DMS153 (cell line): ENCODE measurements at places on chromosomes 7 and 10.

- DNase-seq: no peak
Measured at GRCh38 chr7:141944811-141945210, 2.0 kb downstream of the CLEC5A start.

DNA sequence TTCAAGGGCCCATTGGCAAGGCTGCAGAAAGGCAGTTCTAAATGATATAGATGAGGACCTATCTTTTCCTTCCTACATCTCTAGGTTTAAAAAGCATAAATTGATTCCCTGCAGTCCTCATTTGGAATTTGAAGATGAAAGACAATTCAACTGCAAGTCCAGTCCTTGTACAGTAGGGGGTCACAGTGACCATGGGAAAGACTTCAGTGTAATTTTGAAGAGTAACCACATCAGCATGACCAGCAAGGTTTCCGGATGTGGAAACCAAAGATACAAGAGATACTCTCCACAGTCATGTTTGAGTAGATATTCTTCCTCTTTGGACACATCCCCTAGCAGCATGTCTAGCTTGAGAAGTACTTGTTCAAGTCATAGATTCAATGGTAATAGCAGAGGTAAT, 539.3 kb upstream of the TEX47 start:
- no peak for DNase-seq

GRCh38 chr10:24039897-24040296, 169.0 kb upstream of the KIAA1217 start:
- no peak for DNase-seq

GRCh38 chr10:122297583-122297982, 26.5 kb downstream of the BTBD16 start:
- no peak for DNase-seq

DNA sequence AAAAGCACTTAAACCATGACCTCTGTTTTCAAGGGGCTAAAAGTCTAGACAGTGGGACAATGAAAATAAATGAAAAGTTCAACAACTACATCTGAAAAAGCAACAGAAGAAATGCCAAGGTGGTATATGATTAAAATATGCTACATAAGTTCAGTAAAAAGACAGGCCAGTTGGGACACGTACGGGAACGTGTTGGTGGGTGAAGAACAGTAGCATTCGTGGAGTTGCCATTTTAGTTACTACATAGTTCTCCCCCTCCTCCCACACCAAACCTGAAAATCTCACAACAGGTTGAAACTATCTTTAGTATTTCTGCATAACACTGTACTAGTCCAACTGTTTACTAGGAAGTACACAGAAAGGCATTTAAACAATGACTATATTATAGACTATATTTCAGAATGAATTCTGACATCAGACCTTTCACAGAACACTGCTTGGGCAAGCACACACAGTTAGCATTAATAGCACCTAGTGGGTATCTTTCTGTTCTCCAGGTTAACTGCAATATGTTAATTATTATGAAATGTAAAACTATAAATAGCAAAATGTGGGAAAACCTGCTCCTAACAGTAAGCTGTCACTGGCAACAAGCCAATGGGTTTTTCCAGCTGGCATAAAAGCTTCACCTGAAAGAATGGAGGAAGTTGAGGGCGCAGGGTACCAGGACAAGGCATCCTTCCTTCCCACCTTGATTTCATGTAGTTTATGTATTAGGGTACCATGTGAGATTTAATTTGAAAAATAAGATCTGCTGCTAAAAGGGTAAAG, 135.0 kb downstream of the STRA8 start:
- DNase-seq: no peak

- DNase-seq: no peak
Measured at GRCh38 chr7:3242398-3242972, 58.6 kb upstream of the SDK1 start.

- no peak for DNase-seq
Measured at GRCh38 chr7:27134392-27134791, 3.8 kb upstream of the HOXA4 start.

DNA sequence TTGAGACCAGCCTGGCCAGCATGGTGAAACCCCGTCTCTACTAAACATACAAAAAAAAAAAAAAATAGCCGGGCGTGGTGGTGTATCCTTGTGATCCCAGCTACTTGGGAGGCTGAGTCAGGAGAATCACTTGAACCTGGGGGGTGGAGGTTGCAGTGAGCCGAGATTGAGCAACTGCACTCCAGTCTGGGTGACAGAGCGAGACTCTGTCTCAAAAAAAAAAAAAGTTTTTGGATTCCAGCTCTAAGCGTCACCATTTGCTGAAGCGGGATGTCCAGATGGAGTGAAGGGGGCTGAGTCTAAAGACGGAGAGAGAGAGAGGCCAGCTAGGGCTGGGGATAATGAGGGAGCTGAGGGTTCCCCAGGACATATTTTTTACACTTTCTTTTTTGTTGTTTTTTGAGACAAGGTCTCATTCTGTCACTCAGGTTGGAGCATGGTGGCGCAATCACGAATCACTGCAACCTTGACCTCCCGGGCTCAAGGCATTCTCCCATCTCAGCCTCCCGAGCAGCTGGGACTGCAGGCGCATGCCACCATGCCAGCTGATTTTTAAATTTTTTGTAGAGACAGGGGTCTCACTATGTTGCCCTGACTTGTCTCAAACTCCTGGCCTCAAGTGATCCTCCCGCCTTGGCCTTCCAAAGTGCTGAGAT, 9.4 kb upstream of the HK1 start:
- no peak for DNase-seq

- DNase-seq: no peak
Measured at GRCh38 chr10:94376865-94377264, 14.1 kb upstream of the NOC3L start.

- peak; percentile 33 for DNase-seq
Measured at GRCh38 chr7:28078036-28078901, 102.3 kb downstream of the JAZF1 start.

DNA sequence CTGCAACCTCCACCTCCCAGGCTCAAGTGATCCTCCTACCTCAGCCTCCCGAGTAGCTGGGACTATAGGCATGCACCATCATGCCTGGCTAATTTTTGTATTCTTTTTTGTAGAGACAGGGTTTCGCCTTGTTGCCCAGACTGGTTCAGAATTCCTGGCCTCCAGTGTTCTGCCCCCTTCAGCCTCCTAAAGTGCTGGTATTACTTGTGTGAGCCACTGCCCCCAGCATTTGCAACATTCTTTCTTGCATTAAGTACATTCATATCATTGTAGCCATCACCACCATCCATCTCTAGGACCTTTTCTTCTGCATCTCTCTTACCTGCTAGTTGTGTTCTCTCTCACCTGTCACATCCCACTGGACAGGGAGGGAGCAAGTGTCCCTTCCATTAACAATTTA, 35.5 kb upstream of the HYAL4 start:
- no peak for DNase-seq

DNA sequence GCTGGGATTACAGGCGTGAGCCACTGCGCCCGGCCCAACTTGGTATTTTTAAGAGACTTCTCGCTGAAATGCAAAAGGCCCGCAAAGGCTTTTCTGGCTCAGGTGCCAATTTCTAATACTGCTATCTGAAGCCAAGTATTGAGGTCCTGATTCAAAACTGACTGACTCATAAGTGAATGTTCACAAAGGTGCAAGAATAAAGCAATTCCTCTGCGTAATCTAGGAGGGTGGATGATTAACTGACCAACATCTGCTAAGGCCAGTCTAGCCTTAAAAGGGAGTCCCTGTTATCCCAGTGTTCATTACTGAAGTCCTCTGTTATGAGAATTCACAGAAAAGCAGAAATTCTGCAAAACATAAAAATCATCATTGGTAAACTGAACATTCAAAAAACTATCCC, 111.4 kb downstream of the SRPK2 start:
- DNase-seq: no peak

DNA sequence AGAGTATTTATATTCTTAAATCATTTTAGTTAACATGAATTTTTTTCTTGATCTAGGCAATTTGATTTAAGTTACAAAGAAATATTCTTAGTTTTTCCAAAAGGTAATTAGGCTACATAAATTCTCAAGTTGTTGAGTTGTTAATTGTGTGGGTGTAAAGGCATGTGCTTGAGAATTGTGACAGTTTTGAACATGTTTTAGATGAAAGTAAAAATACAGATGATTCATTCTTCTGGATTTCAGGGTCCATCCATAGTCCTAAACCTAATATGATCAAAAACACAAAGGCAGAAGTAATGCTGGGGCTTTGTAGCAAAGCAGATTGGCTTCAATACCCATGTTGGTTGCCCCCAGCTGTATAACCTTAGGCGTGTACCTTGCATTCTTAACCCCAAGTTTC, 127.9 kb downstream of the CPED1 start:
- no peak for DNase-seq

DNA sequence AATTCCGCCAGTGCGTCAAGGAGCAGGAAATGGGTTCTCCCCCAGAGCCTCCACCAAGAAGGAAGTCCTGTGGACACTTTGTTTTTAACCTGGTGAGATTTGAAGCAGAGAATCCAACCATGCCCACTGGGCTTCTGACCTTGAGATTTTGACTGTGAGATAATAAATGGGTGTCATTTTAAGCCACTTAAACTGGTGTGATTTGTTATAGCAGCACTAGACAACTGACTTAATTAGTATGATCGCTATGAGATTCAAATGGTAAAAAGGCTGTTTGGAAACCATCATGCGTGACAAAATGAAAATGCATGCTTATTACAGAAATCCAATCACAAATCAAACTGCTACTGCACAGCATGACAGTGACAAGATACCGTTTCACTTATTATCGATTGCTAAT, 98.0 kb downstream of the ADAM12 start:
- DNase-seq: no peak

GRCh38 chr10:117138838-117139580, 939 bp upstream of the VAX1 start:
- no peak for DNase-seq

DNA sequence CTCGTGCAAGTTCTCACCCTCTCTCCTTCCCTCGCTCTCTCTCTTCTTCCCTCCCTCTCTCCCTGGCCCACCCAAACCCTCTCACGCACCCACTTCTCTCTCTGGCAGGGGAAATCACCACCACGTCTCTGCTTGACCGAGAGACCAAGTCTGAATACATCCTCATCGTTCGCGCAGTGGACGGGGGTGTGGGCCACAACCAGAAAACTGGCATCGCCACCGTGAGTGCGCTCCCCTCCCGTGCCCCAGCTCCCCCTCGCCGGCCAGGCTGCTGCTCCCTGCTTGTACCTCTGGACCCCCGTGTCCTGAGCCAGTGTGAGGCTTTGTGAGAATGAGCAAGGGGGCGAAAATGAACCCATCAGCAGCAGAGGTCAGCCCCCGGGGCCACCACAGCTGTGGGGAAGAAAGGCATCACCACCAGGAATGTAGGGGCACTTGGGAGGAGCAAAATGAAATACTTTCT, 25.5 kb downstream of the C10orf105 start:
- DNase-seq: no peak

DNA sequence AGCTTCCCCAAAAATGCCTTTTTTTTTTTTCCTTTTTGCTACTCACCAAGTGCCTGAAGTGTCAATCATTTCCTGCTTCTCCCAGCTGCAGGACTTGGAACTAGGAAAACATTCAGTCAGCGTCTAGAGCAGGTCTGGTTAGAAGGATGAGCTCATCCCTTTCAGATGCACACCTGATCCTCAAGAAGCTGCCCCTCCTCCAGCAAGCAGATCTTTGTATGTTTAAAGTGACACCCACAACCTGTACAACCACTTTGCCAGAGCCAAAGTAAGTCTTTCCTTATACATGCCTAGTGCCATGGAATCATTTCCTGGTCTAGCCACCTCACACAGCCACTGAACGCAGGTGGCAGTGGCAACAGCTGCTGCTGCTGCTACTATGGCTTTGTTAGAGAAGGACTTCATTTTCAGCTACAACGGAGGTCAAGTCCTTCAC, 10.4 kb upstream of the USP54 start:
- peak; percentile 87 for DNase-seq

GRCh38 chr10:103449208-103450144, 2.7 kb downstream of the CALHM2 start:
- DNase-seq: no peak

GRCh38 chr7:102992938-102993717, 80.3 kb downstream of the LRRC17 start:
- DNase-seq: no peak

- no peak for DNase-seq
Measured at GRCh38 chr10:108412323-108412722, 1247.8 kb upstream of the SORCS1 start.

GRCh38 chr7:81138870-81139269, 220.0 kb upstream of the SEMA3C start:
- no peak for DNase-seq

GRCh38 chr7:82122275-82122674, 321.3 kb downstream of the CACNA2D1 start:
- no peak for DNase-seq

DNA sequence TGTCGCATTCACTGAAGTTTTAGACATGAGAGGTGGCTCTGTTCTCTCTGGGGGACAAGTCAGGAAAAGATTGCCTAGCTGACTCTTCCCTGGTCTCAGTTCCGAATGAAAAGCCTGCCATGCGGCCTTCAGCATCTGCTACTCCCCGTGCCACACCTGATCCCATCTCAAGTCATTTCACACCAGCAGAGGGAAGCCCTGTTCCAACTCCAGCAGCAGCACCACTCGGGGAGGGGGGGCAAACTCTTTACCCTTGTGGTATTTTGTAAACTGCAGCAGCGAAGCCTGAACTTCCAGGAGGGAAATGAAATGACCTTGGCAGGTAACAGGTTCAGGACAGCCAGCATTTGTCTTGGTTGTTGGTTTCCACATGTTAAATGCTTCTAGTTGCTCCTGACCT, 13.8 kb downstream of the LRRC4 start:
- DNase-seq: no peak

- no peak for DNase-seq
Measured at GRCh38 chr7:36387435-36388231, 2.0 kb upstream of the ANLN start.

DNA sequence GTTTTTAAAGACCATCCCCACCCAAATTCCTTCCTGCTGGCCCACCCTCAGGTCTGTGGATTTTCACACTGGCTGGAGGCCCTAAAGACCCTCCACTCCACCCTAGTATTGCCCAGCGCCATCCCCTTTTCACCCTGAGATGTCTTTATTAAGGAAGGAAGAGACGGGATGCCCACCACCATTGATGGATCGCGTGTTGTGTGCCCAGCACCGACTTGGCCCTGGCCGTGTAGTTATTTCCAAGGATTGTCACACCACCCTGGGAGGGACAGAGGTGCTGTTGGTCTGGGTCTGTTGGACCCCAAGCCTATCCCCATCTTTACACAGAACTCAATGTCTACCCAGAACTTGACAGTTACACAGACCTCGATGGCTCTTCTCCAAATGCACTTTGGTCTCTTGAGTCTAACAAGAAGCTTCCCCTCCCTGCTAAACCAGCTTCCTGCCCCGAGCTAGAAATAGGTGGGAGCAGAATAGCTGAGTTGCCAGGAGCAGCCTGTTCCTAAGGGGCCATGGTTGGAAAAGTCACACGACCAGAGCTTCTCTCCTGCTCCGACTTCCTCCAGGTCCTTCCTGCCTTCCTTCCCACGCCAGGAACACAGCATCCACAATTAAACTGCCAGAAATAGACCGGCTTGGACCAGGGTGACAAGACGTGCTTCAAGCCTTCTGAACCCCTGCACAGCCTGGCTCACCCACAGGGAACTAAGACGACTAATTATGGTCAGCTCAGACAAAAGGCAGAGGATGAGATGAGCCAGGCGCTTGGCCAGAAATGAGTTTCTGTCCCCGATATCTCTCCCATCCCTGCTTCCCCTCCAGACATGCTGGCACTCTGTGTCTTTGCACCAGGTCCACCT, 139.5 kb upstream of the CHST15 start:
- DNase-seq: no peak

- no peak for DNase-seq
Measured at GRCh38 chr7:6640246-6640721, 3.2 kb downstream of the ZNF316 start.
